Bladder microvascular endothelial cell (primary cell): ENCODE measurements at places on chromosomes 12 and 14. TPM values are rescaled to one million over a fixed set of nuclear protein-coding genes. Genes with fewer than 3 reads are reported as not detected.

The MRPL51 gene
- 107 and 118 TPM in 2 replicates for total RNA-seq

The RD3L gene
- not detected in 2 replicates for total RNA-seq

The SMOC1 gene
- 1.7 TPM in 1 of 2 replicates, not detected in the other for total RNA-seq

The FAM222A gene
- total RNA-seq = under 0.01 and 0.25 TPM in 2 replicates

The KRT79 gene
- not detected in 2 replicates for total RNA-seq

The ANKRD33 gene
- 0.16 TPM in 1 of 2 replicates, not detected in the other for total RNA-seq

The IFNG-AS1 gene
- not detected in 2 replicates for total RNA-seq

The MANSC4 gene
- not detected in 2 replicates for total RNA-seq

The BAZ2A gene
- total RNA-seq = 17.5 and 40.7 TPM in 2 replicates

The NANOG gene
- total RNA-seq = not detected in 2 replicates
